ENCODE measurements at places on chromosomes 2 and 18.

DNA sequence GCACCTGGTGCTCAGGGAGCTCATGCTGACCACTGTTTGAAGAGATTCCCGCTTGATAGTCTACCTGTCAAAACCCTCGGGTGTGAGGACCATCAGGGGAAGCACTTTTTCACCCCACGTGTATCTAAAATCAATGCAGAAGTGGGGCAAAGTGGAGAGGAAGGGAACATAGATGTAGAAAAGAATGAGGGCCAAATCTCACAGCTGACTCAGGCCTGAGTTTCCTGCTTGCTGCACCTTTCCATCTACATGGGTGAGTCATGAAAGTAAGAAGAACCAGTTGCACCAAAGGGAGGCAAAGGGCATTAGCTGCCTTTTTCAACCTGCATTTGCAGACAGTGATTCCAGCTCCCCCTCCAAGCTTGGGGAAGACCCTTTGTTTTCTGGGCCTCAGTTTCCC lies 100.2 kb upstream of the MYCN start:
- DNase-seq: no peak

- DNase-seq: peak; percentile 67
Measured at GRCh38 chr2:182372661-182373060, 54.2 kb downstream of the PDE1A start.

GRCh38 chr18:71998547-71999097 lies 545.5 kb downstream of the CBLN2 start:
- DNase-seq: no peak

DNA sequence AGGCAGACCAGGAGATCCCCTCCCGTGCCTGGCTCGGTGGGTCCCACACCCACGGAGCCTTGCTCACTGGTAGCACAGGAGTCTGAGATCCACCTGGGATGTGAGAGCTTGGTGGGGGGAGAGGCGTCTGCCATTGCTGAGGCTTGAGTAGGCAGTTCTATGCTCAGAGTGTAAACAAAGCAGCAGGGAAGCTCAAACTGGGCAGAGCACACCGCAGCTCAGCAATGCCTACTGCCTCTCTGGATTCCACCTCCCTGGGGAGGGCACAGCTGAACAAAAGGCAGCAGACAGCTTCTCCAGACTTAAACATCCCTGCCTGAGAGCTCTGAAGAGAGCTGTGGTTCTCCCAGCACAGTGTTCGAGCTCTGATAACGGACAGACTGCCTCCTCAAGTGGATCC lies 85.1 kb downstream of the UGP2 start:
- DNase-seq: no peak

DNA sequence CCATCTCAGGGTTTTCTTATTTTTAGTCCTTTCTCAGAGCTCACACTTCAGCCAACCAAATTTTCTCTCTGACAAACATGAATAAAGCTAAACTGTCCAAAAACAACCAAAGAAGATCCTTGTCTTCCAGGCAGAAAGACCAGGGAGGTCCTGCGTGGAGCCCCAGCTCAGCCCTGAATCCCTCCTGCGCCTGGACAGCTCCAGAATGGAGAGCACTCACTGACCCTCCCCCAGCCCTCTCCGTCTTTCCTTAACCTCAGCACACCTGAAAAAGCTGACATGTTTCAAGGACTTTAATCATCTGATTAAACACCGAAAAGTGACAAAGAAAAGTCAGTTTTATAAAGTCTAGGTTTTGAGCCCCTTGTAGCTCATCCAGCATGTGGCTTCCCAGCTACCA lies 22.9 kb upstream of the GNAL start:
- DNase-seq: no peak

- DNase-seq: no peak
Measured at GRCh38 chr2:28219758-28220368, 172.8 kb upstream of the FOSL2 start.

GRCh38 chr2:170675701-170676100 lies 39.4 kb upstream of the SP5 start:
- no peak for DNase-seq

DNA sequence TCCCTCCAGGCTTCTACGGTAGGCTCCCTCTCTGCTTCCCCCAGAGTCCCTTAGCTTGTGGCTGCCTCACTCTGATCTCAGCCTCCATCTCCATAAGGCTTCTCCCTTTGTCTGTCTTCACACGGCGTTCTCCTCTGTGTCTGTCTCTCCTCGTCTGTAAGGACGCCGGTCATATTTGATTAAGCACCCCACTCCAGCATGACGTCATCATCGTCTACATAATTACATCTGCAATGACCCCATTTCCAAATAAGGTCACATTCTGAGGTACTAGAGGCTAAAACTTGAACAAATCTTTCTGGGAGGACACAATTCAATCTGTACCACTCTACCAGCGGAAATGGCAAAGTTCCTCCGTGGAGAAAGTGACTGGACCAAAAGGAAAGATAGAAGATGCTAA lies 8.3 kb upstream of the COL6A3 start:
- no peak for DNase-seq

- no peak for DNase-seq
Measured at GRCh38 chr18:3970929-3971328, 484.2 kb downstream of the DLGAP1 start.

DNA sequence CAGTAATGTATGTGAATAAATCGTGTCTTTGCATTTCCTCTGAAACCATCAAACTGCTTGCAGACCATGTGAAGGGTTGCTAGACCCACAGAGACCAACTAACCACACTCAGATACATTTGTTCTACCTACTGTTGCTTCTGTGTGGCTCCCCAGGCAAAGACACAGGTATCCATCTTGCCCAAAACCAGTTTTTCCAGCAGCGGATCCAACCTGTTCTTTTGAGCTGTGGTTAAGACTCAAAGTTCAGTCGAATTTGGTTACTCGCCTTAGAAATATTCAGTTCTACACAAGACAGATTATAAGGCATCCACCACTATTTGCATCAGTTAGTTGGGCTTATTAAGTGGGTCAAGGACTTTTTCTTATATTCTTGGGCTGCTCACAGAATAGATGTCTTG lies 276.2 kb upstream of the EPHA4 start:
- DNase-seq: no peak

DNA sequence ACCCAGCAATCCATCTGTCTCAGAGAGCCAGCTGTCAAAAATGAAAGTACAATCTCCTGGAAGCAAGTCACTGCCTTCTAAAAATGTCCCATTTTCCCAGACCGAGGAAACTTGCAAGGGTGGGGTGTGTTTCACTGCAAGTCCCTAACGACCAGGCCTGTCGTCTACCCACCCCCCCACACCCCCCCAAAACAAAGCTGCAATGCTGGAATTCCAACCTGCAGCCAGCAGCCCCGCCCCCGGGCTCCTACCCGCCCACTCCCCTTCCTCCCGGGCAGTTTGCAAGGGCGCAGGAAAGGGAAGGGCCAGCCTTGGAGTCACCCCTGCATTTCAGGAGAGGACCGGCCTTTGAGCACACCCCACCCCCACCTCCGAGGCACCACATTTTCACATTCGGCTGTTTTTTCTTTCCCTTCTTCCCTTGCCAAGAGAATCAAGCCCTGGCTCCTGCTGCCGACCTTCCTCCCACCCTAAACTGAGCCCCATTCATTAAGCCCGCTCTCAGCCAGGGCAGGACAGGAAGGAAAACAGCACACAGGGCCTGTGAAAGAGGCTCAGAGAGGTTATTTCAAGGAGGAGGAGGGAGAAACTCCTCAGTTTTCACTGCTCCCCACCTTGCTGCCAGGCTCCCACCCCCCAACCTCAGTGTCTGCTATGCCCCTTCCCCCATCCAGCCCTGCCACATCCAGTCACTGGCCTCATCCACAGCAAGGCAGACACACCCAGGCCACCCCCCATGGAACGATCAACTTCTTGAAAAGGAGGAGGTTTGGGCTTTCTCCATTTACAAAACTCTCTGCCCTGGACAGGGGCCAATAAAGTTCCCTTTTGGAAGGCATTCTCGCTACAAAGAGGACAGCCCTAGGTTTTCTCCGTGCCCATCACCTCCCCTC lies 11.3 kb downstream of the SMAD7 start:
- no peak for DNase-seq

- no peak for DNase-seq
Measured at GRCh38 chr2:182668671-182669070, 47.4 kb upstream of the DNAJC10 start.

GRCh38 chr2:232418056-232418455 lies 11.4 kb downstream of the ALPG start:
- DNase-seq: no peak

GRCh38 chr18:7370802-7371201 lies 139.9 kb downstream of the LRRC30 start:
- DNase-seq: no peak

DNA sequence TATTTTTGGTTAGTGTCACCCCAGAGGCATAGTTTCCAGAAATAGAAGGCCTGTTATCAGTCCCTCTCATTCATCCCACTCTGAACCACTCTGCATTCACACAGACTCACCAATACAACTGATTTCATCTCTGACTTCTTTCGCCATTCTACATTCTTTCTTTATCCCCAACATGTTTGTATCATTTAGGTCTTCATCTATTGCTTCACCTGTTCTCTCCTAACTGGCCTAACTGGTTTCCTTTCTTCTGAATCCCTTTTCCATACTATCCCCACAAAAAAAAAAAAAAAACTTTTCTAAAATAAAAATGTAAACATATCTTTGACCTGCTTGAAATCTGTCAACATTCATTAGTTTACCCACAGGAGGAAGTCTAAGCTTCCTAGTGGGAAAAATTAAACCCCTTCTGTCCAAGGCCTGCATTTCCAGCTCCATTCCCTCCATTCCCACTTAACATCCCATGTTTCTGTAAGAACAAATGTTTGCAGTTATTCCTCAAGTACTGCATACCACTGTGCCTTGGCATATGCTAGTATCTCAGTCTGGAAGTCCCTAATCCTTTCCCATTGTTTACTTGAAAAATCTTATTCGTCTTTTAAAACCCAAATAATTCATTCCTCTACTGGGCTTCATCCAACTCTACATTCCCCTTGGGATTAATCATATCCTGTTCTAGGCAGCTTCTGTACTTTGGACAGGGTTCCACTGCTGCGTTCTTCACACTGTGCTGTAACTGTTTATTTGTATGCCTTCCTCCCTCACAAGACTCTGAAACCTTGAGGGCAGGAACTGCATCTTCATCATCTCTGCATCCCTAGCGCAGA lies 68.5 kb downstream of the FIGN start:
- peak; percentile 73 for DNase-seq

GRCh38 chr2:239034561-239035341 lies 186.9 kb downstream of the TWIST2 start:
- no peak for DNase-seq

GRCh38 chr18:59238385-59238784 lies 18.4 kb downstream of the GRP start:
- no peak for DNase-seq

- DNase-seq: no peak
Measured at GRCh38 chr2:168974428-168974827, 56.7 kb downstream of the ABCB11 start.

DNA sequence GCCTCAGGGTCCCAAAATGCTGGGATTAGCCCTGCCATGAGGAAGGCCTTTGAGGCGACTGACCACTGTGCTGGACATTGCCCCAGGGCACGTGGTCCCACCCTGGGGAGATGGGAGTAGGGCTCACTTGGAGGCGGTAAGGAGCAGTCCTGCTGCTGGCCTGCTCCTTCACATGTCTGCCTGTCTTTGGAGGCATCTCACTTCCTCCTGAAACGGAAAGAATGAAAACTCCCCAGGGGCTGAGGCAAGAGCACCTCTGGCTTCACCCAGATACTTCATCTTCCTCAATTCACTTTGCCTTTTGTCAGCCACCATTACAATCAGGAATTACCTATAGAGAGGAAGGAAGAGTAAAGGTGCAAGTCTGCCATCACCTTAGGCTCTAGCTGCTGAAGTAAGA lies 59.9 kb upstream of the GATA6 start:
- DNase-seq: no peak

- DNase-seq: no peak
Measured at GRCh38 chr2:168025487-168026202, 221.8 kb downstream of the STK39 start.

GRCh38 chr2:128626760-128627511 lies 308.3 kb upstream of the HS6ST1 start:
- DNase-seq: no peak

DNA sequence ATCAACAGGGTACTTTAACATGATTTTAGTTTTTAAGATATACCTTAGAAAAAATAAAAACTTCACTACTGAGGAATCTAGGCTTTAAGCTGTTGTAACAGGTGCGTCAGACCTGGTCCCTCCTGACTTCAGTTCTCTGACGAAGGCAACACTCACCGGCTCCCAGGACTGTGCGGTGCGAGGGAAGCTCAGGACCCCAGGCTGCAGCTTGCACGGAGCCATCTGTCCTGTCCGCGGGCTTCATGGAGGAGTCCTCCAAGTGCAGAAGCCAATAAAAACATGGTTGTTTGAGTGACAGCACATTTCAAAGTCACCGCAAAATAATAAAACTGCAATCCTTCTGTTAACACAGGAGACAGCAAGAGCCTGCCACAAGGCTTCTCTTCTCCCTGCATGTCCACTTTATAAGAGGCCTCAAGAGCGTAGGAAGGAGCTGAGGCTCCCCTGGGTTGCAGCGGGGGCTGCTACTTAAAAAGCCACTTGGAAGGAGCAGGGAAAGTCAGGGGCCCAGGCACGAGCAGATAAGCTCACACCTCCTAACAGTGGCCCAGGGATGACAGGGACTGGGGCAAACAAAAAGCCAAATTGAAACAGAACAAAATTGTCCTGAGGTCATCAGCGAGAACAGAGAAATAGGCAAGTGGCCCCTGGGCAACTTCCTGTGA lies 4.6 kb downstream of the HJURP start:
- no peak for DNase-seq

- no peak for DNase-seq
Measured at GRCh38 chr2:232085164-232085563, 123.7 kb downstream of the DIS3L2 start.

GRCh38 chr2:43854671-43855070 lies 15.9 kb downstream of the ABCG8 start:
- DNase-seq: no peak

- no peak for DNase-seq
Measured at GRCh38 chr2:85582492-85582891, 1.7 kb upstream of the VAMP5 start.

All from GM04503 (cell line).